WTC11 (cell line): ENCODE measurements at places on chromosomes 16 and 17.

DNA sequence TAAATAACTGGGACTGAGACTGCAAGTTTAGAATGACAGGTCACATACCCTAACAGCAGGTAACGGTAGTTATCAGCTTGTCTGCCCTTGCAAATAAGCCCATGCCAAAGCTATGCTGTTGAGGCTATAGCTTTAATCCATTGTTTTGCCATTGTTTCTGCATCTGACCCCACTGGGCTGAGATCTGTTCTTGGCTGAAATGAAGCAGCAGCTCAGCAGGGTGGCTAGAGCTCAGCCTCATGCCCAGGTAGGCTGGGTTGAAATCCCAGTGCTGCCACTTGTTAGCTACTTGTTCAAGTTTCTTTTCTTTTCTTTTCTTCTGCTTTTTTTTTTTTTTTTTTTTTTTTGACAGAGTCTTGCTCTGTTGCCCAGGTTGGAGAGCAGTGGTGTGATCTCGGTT is 40.1 kb downstream of the NKD1 start:
- no peak overlapping the region for H3K27ac ChIP-seq
- no peak overlapping the region for H3K4me3 ChIP-seq
- no peaks in the 10 kb centered on the region for H3K36me3 ChIP-seq
- no peak for DNase-seq

- H3K27ac ChIP-seq, result no peak overlapping the region
- peaks cover 2% of the 10 kb centered on the region for H3K27me3 ChIP-seq
- no peak for DNase-seq
Measured at GRCh38 chr16:86319585-86320236, 190.6 kb upstream of the FOXF1 start.

DNA sequence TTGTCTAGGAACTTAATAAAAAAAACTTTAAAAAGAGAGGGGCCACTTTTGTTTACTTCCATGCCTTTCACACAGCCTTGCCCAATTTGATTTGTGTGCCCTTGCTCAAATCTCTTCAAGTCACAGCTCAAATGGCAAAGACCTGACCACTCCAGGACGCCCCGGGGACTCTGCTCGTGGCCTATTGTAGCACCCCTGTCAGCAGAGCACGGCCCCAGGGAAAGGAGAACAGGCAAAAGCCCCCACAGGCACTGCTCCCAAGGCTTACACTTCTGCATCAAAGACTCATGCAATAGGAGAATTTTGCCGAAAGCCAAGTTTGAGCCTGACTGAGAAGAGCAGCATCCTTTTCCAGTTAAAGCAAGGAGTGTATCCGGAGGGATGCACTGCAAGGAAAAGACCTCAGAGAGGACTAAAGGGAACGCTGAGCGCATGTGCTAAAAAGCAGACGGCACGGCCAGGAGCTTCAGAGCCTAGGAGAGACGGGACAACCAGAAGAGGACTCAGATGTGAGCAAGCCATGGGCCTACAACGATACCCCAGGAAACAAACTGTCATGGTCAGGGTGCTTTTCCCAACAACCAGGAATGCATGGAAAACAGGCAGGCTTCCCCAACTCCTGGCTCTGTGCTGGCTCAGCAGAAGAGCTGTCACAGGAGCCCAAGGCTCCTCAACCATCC is 8.2 kb downstream of the CREBBP start:
- peaks cover 86% of the 10 kb centered on the region for H3K4me1 ChIP-seq
- H3K27ac ChIP-seq, result peak overlapping the region; percentile 87
- no peaks in the 10 kb centered on the region for H3K27me3 ChIP-seq
- no peak overlapping the region for H3K4me3 ChIP-seq

DNA sequence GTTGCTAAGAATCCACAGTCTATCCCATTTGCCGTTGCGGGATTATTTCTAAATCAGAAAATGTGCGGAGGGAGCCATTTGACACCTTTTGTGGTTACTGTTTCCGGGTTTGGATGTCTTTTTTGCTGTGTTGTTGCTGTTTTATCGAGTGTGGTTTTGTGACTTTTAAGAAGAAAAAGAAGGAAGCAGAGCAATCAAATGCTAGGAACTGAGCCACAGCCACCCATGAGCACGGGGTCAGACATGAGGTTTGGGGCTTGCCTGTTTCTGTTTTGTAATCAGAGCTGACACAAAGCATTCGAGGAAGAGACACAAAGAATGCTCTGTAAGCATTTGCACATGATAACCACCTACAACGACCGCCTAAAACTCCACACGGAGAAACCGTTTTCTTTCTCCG is 53.1 kb upstream of the CHMP6 start:
- H3K36me3 ChIP-seq, result no peaks in the 10 kb centered on the region
- no peaks in the 10 kb centered on the region for H3K27me3 ChIP-seq
- no peaks in the 10 kb centered on the region for H3K4me1 ChIP-seq
- no peak overlapping the region for H3K4me3 ChIP-seq

DNA sequence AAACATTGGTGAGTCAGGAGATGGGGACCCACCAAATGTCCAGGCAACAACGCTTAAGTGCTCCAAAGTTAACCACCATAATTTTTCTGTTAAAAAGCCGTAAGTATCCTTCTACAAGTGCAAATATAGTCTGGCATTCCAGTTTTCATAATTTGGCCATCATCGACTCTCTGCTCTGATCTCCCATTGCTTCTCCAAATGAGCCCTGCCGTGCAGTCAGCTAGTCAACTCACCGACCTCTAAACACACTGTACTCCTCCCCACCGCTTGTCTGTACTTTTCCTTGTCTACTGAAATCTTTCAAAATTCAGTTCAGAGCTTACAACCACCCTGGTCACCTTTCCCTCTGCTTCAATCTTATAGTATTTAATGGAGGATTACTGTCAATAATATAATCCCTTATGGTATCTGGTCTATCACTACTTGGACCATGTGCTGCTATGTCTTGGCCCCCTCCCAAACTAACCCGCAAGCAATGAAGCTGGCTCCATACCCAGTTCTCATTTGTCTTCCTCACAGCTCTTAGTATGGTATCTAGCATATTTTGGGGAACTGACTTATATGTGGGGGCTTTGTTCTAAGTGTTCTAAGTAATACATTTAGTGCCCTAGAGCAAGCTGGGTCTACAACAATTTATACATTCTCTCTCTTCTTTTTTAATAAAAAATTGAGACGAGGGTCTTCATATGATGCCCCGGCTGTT is 52.7 kb upstream of the SLC25A19 start:
- DNase-seq, result no peak
- H3K27me3 ChIP-seq, result no peaks in the 10 kb centered on the region
- peaks cover 2% of the 10 kb centered on the region; the same call in 1 of the 2 replicates for H3K36me3 ChIP-seq
- peaks cover 68% of the 10 kb centered on the region for H3K4me1 ChIP-seq

- H3K27me3 ChIP-seq, result no peaks in the 10 kb centered on the region
- no peaks in the 10 kb centered on the region for H3K36me3 ChIP-seq
- H3K4me1 ChIP-seq, result no peaks in the 10 kb centered on the region; the same call in 1 of the 2 replicates
- H3K4me3 ChIP-seq, result no peak overlapping the region
- peak; percentile 86 for DNase-seq
- no peak overlapping the region for H3K27ac ChIP-seq
Measured at GRCh38 chr16:11405331-11406176, 60.3 kb downstream of the RMI2 start.

DNA sequence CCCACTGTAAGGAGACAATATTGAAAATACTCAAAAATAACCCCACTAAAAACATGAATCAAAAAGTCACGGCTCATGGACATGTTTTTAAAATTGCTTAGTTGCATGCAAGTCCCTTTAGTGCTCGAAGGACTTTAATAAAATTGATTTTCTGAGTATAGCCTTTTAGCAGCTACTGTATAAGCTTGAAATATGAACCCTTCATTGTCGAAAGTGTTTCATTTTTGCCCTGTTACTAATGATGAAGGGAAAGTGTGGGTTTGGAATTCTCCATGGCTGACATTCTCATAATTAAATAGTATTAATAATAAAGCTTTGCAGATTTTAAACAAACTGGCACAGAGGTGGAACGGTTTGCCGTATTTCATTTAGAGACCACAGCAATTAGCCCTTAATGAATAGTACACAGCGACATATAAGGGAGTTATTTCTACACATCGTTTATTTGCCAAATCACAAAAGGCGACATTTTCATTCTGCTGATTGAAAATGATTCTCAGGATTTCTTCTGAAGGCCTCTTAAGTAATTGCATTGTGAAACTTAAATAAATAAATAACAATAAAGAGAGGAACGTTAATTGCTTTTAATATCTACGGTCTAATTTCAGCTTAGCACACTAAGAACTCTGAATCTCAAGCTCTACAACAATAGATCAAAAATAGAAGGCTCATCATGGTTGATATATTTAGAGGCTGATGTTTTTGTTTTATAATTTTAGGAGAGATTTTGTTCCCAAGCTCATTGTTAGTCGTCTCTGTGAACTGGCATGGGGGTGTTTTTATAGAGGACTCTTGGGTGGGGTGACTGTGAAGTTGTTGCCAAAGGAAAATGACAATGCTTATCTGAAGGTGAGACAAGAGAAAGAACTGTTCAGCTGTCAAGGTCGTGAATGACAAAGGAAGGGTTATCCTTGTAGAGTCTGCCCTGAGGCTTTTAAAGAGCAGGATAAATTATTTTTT is 60.6 kb downstream of the IRX6 start:
- H3K27me3 ChIP-seq, result no peaks in the 10 kb centered on the region
- H3K36me3 ChIP-seq, result no peaks in the 10 kb centered on the region
- H3K27ac ChIP-seq, result no peak overlapping the region
- DNase-seq, result no peak
- no peak overlapping the region for H3K4me3 ChIP-seq

DNA sequence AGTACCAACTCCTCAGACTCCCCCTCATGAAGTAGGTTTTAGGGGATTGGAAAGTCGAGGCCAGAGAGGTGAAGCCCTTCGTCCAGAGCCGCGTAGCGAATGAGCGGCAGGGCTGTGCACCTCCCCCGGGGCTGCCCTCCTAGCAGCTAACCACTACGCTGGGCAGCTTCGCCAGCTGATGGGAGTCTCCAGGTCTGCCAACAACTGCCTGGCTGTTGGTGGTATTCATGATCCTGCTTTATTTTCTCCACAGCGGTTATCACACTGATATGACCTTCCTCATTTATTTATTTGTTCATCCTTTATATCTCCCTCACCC is 773 bp upstream of the NETO2 start:
- H3K4me1 ChIP-seq, result peaks cover 20% of the 10 kb centered on the region
- no peak for DNase-seq
- peak overlapping the region; percentile 65 for H3K4me3 ChIP-seq
- H3K36me3 ChIP-seq, result no peaks in the 10 kb centered on the region
- peaks cover 35% of the 10 kb centered on the region for H3K27me3 ChIP-seq

GRCh38 chr16:19882186-19882585 is 2.5 kb downstream of the GPRC5B start:
- peaks cover 19% of the 10 kb centered on the region for H3K27me3 ChIP-seq
- peak overlapping the region; percentile 81 for H3K4me3 ChIP-seq
- peaks cover 64% of the 10 kb centered on the region for H3K4me1 ChIP-seq
- peak; percentile 48 for DNase-seq

- no peaks in the 10 kb centered on the region for H3K27me3 ChIP-seq
- H3K27ac ChIP-seq, result peak overlapping the region; percentile 92
Measured at GRCh38 chr16:87952751-87953150, 1.5 kb downstream of the BANP start.

- H3K27ac ChIP-seq, result peak overlapping the region; percentile 4; the same call in 1 of the 2 replicates
- DNase-seq, result no peak
- H3K4me1 ChIP-seq, result peaks cover 26% of the 10 kb centered on the region
- H3K36me3 ChIP-seq, result peaks cover 13% of the 10 kb centered on the region
- no peak overlapping the region for H3K4me3 ChIP-seq
Measured at GRCh38 chr17:46788796-46789195, 29.7 kb downstream of the WNT3 start.

- H3K4me3 ChIP-seq, result no peak overlapping the region
- peaks cover 36% of the 10 kb centered on the region for H3K36me3 ChIP-seq
- H3K27me3 ChIP-seq, result peaks cover 2% of the 10 kb centered on the region; the same call in 1 of the 2 replicates
Measured at GRCh38 chr16:49649013-49649765, 206.7 kb downstream of the ZNF423 start.

- 0 out of 2 replicates have a peak, but pooled peaks cover 4% of the 10 kb centered on the region for H3K4me1 ChIP-seq
- no peak overlapping the region; the same call in 1 of the 2 replicates for H3K27ac ChIP-seq
- H3K4me3 ChIP-seq, result no peak overlapping the region
- H3K27me3 ChIP-seq, result no peaks in the 10 kb centered on the region
- H3K36me3 ChIP-seq, result peaks cover 58% of the 10 kb centered on the region
- DNase-seq, result no peak
Measured at GRCh38 chr17:81884520-81884919, 6.9 kb downstream of the ALYREF start.

DNA sequence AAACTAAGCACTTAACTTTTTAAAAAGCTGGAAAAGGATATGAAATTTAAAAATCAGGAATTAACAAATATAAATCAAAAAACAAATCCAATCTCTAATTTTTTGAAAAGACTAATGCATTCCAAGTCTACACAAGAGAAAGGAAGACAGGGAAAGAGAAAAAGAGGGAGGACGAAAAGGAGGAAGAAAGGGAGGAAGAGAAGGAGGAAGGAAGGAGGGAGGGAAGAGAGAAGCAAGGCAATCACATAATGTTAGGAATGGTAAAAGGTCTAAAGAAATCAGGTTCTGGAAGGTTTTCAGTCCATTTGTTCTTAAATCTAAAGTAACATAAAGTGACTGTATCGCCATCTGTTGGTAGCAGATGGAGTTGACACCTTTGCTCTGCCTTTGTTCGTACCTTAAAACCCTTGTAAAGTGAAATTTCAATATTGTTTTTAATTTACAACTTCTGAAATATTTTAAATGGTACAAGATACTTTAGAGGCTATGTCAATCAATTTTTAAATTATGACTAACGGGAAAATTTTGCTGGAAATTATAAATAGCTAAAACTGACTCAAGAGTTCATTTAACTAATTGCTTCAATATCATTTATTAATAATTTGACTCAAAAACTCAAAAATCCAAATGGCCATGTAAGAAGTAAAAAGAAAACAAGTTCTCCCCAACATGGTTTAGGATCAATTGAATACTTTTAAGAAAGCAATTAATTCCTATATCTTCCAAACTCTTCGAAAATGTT is 20.4 kb upstream of the CDYL2 start:
- DNase-seq, result peak; percentile 17
- H3K27me3 ChIP-seq, result peaks cover 3% of the 10 kb centered on the region; the same call in 1 of the 2 replicates
- no peak overlapping the region for H3K4me3 ChIP-seq
- no peaks in the 10 kb centered on the region for H3K4me1 ChIP-seq
- H3K36me3 ChIP-seq, result no peaks in the 10 kb centered on the region

- H3K27ac ChIP-seq, result no peak overlapping the region
- no peak for DNase-seq
- no peaks in the 10 kb centered on the region for H3K36me3 ChIP-seq
- no peaks in the 10 kb centered on the region for H3K27me3 ChIP-seq
- H3K4me3 ChIP-seq, result no peak overlapping the region
Measured at GRCh38 chr16:80298676-80299075, 242.1 kb upstream of the DYNLRB2 start.

- no peak overlapping the region for H3K27ac ChIP-seq
- H3K27me3 ChIP-seq, result no peaks in the 10 kb centered on the region
- H3K4me3 ChIP-seq, result peak overlapping the region; percentile 93
- peaks cover 40% of the 10 kb centered on the region for H3K36me3 ChIP-seq
- DNase-seq, result no peak
- H3K4me1 ChIP-seq, result peaks cover 42% of the 10 kb centered on the region
Measured at GRCh38 chr17:18187226-18187625, 3.6 kb downstream of the ALKBH5 start.

DNA sequence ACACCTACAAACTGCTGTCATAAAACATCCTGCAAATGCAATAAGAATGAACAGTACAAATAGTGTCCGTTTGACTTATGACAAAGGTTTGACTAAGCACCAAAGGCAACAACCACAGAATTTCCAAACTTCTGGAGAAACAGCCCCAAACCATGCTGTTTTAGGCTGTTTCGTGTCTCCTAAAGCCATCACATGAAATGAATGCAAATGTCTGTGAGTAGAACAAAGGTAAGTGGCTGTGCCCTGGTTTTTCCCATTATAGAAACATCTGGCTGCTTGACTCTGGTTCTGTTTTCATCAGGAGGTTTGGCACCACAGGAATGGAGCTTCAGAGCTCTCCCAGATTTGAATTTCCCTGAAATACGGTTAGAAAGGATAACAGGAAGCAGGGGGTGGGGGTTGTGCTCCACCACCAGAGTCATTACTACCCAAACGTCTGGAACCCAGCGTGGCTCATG is 4.6 kb upstream of the EMP2 start:
- no peak overlapping the region for H3K27ac ChIP-seq
- H3K4me3 ChIP-seq, result no peak overlapping the region
- no peaks in the 10 kb centered on the region for H3K36me3 ChIP-seq
- DNase-seq, result no peak
- H3K27me3 ChIP-seq, result no peaks in the 10 kb centered on the region; the same call in 1 of the 2 replicates
